ENCODE measurements at places on chromosomes 5 and 9. TPM values are rescaled to one million over a fixed set of nuclear protein-coding genes. Genes with fewer than 3 reads are reported as not detected.

The KCTD16 gene
- 2.3 TPM for polyA plus RNA-seq

The CRHBP gene
- 18.4 TPM for polyA plus RNA-seq

The PCDHB5 gene
- 8.7 TPM for polyA plus RNA-seq

The NUTM2G gene
- 0.37 TPM for polyA plus RNA-seq

The DRD1 gene
- 0.06 TPM for polyA plus RNA-seq

The GAS1 gene
- 217 TPM for polyA plus RNA-seq

The IFNA16 gene
- not detected for polyA plus RNA-seq

The GRXCR2 gene
- polyA plus RNA-seq, result not detected

The PCDHGA8 gene
- 0.42 TPM for polyA plus RNA-seq

The GLRA1 gene
- not detected for polyA plus RNA-seq

The CA9 gene
- 0.79 TPM for polyA plus RNA-seq

DNA sequence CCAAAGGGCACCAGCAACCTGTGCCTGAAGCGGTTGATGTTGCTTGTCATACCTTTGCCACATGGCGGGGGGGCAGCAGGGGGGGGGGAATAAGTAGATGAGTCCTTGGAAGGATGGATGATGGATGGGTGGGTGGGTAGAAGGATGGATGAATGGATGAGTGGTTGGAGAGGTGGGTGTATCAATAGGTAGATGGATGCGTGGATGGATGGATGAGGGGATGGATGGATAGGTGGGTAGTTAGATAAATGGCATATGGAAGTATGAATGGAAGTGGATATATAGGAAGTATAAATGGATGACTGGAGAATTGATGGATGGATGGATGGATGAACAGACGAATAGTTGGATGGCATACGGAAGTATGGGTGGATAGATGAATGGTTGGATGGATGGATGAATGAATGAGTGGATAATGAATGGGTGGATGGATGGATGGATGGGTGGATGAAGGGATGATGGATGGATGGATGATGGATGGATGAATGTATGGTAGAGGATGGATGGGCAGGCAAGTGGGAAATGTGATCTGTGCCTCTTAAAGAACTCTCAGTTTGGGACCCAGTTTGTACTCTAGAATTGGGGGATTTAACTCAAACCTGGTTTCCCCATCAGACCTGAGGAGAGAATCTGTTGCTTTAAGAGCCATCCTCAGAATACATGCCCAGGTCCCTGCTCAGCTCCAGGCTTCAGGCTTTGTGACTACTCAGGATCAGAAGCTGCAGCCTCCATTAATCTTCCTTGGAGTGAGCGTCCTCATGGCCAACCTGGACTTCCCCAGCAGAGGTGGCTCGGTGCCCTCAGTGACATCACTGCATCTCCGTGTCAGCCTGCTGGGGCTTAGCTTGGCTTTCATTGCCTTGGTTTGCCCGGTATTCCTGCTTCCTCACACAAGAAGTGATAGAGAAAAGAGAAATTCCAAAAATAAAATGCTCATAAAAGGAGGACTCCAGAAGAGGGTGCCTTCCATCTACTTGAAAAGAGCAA is 27.6 kb upstream of the SUSD3 start:
- no peak for DNase-seq

DNA sequence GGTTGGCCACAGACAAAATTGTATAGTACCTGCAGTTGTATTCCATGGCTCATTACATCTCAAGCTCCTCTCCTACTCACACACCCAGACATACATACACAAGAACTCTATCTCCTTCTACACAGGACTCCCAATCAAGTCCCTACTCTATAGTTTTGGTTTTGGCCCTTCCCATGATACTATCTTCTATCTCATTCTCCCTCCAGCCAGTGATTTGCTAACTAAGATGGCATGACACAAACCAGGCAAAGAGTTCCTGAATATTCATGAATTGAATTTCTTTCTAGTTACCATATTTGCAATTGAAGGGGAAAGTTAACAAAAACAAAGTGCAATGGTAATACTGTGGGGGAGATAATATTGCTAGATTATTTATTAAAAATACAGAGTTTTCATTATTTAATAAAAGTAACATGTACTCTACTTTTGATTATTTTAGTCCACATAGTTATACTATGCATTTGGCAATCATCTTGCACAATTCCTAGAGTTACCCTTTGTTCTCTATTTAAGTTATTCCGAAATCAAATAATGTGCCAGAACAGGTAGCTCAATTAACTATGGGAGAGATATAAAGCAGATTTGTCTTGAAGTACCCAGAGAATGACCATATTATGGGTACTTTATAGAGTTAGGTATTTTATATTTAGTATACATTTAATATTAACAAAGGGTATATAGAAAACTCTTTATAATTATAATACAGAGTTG is 9.6 kb upstream of the LURAP1L start:
- no peak for DNase-seq

DNA sequence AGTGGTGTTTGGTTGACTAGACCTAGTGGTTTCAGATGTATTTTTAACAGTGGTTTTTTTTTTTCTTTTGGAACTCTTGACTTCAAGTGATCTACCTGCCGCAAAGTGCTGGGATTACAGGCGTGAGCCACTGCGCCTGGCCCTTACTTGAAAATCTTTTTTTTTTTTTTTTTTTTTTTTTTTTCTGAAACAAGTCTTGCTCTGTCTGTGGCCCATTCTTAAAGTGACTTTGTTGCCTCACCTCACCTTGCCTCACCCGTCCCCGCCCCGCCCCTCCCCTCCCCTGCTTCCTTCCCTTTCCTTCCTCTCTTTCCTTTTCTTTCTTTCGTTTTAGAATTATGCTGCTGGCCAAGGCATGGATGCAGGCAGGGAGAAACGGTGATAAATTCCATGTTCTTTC is 26.0 kb downstream of the GPBP1 start:
- no peak for DNase-seq

DNA sequence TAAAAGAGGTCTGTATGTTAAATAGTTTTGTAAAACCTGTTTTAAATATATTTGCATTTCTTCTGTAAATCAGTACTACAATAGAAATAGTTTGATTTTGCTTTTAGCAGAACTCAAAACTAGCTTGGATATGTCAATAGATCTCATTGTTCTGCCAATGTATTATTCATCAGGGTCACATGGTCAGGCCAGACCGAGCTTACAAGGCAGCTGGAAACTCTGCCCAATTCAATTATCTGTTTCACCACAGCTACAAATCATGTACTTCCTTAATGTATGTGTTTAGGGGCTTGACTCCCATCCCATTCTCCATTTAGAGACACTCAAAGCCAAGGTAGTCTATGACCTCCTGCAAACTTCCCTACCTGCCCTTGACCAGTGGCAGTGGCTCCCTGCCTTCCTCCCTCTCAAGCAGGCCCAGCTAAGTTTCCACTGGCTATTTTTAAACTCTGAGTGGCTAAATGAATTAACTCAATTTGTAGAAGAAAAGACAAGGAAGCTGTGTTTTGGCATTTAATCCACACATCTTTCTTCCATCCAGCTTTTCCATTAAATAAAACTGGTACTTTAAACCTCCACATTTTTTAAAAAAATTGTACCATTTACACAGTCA is 46.4 kb upstream of the SELENOP start:
- no peak for DNase-seq

- no peak for DNase-seq
These were observed 121.3 kb downstream of the LHFPL2 start for GRCh38 chr5:78527054-78527859.

- no peak for DNase-seq
These were observed 51.8 kb upstream of the ZBTB43 start for GRCh38 chr9:126752881-126753670.

DNA sequence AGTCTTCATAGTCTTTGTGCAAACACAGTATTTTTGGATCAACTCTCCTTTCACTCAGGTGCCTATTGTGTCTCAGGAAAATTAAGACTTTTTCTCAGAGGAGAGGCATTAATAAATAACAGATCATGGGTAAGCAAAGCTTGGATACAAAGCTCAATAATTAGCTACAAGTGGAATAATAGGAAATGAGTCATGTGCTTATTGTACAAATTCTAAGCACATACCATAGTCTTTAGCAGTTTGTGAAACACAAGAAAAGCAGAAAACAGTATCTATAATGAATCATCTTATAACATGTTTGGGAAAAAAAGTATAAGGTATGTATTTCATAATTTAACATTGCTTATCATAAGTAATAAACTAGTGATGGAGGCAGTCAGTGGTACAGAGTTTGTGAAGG is 477.0 kb downstream of the CDH10 start:
- DNase-seq, result no peak

- DNase-seq, result no peak
These were observed 314.5 kb upstream of the RFX3 start for GRCh38 chr9:3840311-3840710.

- no peak for DNase-seq
These were observed 70.4 kb upstream of the DAP start for GRCh38 chr5:10831419-10831818.

DNA sequence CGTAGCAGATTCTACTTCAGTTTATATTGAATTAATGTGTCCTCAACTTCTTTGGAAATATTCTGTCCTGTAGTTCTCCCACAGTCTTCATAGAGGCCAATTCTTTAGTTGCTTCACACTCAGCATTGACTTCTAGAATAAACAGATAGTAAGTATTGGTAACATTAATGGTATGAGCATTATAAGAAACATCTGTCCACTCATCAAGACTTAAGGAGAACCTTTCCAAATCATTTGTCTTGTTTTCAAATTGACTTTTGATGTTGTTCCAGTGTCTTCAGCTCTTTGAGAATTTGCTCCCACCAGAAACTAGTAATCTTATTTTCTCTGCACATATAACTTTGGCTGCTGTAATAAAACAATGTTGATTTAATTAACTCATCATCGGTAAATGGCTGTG is 18.3 kb downstream of the RANBP17 start:
- DNase-seq, result no peak

GRCh38 chr5:107572715-107573368 is 97.9 kb downstream of the EFNA5 start:
- DNase-seq, result no peak

- no peak for DNase-seq
These were observed 28.3 kb downstream of the CAMK2A start for GRCh38 chr5:150261231-150261630.

GRCh38 chr5:100444961-100445360 is 90.2 kb upstream of the FAM174A start:
- no peak for DNase-seq

DNA sequence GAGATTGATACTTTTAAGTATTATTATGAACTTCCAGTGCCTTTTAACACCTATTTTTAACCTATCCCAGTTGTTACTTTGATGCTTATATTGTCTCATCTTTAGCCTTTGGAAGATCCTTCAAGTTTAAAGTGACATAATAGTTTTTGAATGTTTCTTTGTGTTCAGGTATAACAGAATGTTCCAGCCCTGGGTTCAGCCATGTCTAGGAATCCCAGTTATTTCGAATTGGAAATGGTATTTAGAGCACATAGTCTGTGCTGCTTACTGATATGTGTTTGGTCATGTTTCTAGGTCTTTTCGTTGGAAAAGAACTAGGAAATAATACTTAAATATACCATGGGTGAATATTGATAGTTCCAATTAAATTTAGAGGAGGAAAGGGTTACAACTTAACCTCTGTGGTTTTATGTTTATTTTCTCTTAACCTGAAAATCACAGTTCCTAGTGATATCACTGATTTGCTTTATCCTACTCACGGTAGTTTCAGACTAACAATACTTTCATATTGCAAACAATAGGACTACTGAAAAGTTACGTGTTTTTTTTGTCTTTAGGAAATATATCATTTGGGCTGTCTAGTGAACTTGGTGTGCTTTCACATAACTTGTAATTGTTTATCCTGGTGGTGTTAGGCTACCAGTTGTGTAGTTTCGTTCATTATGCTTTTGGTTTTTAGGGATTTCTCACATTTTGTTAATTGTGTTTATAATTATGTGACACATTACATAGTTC is 37.8 kb downstream of the UHRF2 start:
- DNase-seq, result no peak

- no peak for DNase-seq
These were observed 31.0 kb upstream of the GNA14 start for GRCh38 chr9:77679088-77679487.

GRCh38 chr5:172648755-172649154 is 7.7 kb downstream of the NEURL1B start:
- DNase-seq, result no peak

DNA sequence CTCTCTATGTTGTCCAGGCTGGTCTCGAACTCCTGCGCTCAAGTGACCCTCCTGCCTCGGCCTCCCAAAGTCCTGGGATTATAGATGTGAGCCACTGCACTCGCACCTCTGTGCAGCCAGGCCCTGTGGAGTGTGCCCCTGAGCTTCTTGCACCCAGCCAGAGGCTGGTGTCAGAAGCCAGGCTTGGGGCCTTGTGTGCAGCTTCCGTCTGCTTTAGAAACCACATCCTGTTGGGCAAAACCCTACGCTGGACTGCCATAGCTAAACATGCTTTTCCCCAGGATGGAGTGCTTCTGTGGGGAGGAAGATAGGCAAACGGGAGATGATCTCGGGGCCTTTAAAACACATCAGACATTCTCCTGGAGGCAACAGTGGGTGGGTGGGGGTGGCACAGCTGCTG is 40.1 kb downstream of the PRRT1B start:
- no peak for DNase-seq

- no peak for DNase-seq
These were observed 6.1 kb upstream of the ADGRD2 start for GRCh38 chr9:124444166-124444565.

- no peak for DNase-seq
These were observed 31.2 kb downstream of the LARP1 start for GRCh38 chr5:154786414-154786813.

DNA sequence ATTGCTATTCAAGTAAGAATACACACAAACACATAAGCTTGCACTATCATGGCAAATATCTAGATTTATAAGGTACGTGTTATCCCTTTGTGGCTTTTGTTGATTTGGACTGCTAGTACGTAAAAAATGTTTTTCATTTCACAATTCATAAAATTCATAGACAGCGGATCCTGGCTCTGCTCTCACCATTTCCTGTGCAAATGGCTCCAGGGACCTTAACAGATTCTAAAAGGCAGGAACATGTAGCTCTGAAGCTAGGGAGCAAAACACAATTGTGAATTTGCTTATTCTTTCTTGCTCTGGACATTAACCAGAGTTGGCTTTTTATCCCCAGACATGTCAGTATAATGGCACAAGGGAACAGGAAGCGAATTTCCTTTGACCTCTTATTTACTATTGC is 1019.9 kb upstream of the WWC1 start:
- DNase-seq, result no peak

DNA sequence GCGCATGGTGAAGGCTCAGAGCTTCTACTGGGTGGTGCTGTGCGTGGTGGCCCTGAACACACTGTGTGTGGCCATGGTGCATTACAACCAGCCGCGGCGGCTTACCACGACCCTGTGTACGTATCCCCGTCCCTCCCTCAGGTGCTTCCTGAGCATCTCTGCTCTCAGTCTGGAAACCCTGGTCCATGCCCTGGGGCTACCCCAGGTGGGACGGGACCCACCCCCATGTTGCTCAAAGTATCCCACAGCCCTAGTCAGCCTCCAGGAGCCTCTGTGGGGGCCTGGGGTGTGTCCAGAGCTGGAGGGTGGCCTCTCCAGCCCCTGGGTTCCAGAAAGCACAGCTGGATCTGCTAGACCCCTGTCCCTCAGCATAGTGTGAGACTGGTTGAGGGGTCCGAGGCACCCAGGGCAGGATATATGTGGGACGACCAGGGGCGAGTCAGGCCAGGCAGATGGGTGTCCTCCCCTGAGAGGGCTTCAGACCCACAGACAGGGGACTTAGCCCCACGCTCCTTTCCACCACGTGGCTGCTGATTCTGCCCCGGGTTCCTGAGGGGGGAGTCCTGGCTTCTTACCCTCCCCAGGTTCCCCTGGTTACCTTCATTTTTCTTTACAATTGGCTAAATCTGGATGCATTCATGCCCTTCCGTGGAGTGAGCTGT is 94.0 kb downstream of the CACNA1B start:
- DNase-seq, result no peak

All from left renal pelvis (tissue), 4 donors.